ENCODE measurements at places on chromosomes 3 and 15.

DNA sequence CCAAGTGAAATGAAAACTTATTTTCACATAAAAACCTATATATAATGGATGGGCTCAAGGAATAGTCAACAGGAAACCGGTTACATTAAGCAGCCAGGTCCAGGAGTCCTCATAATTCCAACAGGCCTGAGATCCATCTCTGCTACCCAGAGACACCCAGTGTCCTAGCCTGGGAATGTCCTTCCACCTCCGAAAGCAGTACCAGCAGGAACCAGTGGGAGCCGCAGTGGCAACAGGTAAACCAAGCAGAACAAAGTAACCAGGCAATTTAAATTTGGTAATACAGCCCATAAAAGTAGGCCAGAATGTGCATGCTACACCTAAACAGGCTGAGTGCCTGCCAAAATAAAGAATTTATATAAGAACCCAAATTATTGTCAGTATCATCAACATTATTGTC is 195.6 kb downstream of the ZBBX start:
- DNase-seq: no peak

- DNase-seq: no peak
Measured at GRCh38 chr15:88714782-88715372, 76.1 kb downstream of the ISG20 start.

- no peak for DNase-seq
Measured at GRCh38 chr15:47987908-47988532, 132.8 kb upstream of the SLC24A5 start.

- no peak for DNase-seq
Measured at GRCh38 chr15:38463893-38464292, 10.0 kb downstream of the FAM98B start.

- DNase-seq: no peak
Measured at GRCh38 chr15:78322243-78322642, 17.9 kb upstream of the CRABP1 start.

DNA sequence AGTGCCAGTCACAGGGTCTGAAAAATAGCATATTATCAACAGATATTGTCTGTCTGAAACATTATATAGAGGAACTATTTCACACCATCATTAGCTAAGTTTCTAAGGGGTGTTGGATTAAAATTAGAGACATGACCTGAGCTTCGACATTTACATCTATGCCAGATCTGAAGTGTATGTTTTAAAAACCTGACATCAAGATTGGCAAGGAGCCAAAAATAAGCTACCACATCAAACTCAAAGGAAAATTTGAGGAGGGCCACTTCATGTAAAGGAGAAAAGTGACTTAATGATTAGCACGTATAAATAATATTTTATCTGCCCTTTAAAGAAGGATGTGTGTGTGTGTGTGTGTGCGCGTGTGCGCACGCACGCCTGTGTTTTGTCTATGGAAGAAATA is 752.0 kb upstream of the GRM7 start:
- DNase-seq: no peak

DNA sequence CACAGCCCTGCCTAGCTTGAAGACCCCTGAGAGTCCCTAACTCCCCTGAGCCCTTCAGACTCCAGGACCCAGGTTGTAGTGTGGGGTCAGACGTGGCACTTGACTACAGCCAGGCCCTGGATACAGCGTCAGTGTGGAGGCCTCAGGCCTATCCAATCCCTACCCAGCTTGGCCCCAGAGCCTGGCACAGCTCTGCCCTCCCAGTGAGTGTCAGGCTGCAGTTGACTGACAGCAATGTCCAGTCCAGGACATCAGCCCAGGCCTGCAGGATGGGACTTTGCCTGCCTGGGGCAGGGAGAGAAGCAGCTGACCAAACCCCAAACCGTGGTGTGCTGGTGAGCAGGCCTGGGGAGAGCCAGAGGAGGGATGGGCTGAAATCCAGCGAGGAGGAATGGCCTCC is 27.3 kb downstream of the KLF13 start:
- no peak for DNase-seq

DNA sequence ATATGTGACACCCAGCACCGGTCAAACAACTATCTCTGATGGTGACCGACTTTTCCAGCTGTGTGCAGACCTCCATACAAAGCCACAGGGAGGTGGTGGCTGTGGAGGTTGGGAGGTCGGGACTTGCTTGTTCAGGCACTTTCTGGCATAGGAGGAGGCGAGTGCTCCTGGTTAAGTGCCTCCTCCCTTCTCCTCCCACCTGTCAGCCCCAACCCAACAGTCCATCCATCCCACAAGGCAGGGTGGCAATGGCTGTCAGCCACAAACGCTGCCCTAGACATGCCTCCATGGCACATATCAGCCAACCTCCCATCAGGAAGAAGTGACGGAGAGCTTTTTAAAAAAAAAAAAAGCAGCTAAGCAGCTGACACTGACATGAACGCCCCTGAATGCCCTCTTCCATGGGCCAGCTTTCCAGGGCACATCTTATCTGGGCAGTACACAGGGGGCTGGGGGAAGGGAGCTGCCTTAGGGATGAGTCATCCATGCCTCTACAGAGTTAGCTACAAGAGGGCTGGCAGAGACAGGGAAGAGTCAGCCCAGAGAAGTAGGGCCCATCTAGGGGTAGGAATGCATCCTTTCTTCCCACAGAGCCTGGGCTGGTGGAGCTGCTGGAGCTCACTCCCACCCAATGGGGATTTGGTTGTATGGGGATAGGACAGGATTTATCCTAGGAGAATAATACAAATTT is 41.2 kb downstream of the CCDC12 start:
- DNase-seq: no peak

DNA sequence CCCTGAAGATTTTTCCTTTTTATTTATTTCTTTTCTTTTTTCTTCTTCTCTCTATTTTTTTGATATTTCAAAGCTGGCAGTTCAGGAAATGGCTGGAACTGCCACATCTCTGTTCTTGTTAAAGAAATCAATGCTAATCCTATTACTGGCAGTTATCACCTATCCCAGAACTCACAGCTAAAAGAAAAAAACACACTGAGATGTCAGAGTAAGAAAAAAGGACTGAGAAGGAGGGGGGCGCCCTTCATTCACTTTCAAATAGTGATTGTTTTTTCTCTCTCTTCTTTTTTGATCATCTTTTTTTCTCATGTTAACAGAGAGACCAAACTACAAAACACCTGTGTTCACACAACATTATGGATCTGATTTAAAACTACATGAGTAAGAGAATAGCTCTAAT is 337.1 kb downstream of the IL20RB start:
- DNase-seq: no peak

GRCh38 chr3:16240229-16241023 is 24.3 kb downstream of the DPH3 start:
- DNase-seq: peak; percentile 16

- peak; percentile 41 for DNase-seq
Measured at GRCh38 chr3:52291508-52292181, 4.0 kb downstream of the GLYCTK start.

- no peak for DNase-seq
Measured at GRCh38 chr15:35723120-35723847, 177.3 kb upstream of the DPH6 start.

DNA sequence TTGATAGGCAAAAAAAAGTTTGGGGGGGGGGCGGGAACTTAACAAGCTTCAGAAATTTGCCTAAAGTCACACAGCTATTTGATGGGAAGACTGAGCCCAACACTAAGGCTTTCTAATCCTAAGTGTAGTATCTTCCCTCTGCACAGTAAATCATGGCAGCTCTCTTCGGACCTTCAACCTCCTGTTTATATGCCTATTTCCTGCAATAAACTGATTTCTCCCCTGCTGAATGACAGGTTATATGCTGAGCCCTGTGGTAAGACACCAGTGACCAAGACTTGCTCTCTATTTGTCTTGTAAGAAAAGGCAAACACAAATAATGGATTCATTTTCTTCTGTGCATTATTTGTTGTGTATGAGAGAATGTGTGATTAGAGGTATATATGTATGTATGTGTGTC is 355.8 kb upstream of the ARRDC4 start:
- no peak for DNase-seq

- no peak for DNase-seq
Measured at GRCh38 chr15:42065033-42065432, 29.3 kb downstream of the PLA2G4D start.

- no peak for DNase-seq
Measured at GRCh38 chr3:179603831-179604230, 607 bp downstream of the MRPL47 start.

- no peak for DNase-seq
Measured at GRCh38 chr15:29123171-29123570, 146.5 kb downstream of the NSMCE3 start.

DNA sequence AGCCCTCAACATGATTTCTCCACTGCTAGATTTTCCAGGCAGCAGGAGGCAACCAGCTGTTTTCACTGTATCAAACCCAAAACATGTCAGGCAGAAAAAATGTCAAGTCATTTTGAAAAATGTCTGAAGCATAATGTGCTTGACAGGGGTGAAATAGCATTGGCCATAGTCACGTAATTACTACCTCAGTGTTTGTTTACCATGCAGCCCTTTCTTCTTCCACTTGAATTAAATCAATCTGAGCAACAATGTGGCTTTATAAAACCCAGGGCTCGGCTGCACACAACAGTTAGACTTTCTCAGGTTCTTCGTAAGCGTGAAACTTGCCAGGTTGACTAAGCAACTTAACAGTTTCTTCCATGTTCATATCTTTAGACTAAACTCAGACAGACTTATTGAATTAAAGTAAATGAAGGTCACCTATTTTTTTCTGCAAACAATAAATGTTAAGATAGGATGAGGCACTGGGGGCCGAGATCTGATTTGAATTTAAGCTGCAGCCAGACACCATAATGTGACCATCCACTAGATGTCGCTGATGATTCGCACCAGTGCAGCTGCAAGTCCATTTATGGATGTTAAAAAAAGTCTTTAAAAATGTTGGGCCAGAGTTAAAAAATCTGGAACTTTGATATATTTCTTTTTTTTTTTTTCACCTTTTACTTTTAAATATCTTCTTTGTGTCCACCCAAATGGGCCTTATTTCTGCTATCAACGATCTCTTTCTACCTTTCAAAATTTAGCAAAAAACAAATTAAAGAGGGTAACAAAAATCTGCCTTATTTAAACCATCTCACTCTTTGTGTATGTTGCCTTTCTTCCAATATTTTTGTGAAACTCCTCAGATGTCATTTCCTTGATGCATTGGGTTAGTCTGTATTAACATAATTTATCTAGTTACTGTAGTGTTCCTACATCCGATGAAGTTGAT is 305.9 kb downstream of the CACNA2D3 start:
- peak; percentile 23 for DNase-seq

GRCh38 chr15:50702762-50703334 is 16.3 kb upstream of the TRPM7 start:
- DNase-seq: no peak

DNA sequence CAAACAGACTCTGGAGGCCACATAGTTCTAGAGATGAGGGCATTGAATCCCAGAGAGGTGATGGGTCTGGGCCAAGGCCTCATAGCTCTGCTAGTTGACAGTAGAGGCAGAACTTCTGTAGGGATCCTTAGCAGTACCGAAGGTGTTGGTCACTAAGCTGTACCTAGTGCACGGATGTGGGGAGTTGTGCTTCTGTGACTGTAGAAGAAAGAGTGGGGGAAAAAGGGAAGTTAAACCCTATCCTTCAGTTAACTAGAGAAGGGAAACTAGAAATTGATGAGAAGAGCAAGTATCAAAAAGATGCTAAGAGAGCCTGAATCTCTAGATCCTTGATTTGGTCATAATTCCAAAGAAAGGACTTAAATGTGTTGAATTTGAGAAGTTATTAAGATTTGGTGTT is 186.7 kb downstream of the NFKBIZ start:
- DNase-seq: no peak

DNA sequence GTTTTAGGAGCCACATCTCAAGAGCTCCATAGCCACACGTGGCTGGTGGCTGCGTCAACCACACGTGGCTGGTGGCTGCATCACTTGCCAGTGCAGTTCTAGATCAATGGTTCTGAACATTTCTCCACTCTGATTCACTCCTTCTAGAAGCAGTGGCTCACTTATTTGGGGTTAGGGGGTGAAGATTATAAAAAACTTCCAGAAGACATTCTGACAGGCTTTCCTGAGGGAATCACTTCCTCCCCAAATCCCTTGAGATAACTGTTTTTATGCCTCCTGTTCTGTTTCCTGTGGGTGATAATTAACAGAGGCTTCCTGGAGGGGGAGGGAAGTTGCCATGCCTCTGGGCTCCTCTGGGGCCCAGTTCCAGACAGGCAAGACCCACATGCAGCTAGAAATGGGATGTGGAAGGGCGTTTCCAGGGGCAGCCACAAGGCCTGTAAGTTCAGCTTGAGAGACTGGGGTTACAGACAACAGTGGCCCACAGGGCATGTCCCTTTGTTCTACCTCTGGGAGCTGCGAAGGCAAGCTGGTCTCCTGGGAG is 23.6 kb downstream of the HEG1 start:
- DNase-seq: no peak

DNA sequence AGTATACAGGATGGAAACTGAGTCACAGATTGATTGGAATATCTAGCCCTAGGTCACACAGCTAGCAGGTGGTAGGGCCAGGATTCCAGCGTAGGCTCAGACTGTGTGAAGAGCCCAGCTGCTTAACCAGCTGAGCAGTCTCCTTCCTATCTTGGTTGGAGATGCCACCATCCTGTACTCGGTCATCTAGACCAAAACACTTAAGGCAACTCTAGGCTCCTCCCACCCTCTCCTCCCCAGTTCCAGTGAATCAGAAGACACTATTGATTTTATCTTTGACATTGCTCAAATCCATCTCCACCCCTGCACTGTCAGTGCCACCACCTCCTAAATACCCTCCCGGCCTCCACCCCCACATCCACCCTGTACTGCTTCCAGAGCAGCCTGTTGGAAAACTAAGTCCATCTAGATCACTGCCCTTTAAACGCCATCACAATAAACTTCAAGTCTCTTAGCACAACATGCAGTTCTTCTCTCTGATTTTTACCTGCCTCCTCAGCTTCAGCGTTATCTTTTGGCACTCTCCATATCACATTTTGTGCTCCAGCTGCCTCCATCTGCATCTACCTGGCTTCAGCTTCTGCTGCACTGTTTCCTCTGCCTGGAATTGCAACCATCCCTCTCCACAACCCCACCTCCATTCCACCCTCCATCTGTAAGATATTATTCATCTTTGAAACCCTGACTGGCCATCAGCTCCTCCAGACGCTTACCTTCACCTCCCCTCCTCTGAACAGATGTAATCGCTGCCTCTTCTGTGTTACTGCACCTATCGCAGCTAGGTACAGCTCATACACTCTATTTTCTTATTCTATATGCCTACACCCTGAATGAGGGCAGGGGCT is 86.8 kb upstream of the ACP3 start:
- no peak for DNase-seq

Measured in CD4-positive, alpha-beta T cell treated with Interferon alpha-2 for 1 hour (primary cell).